ENCODE measurements at places on chromosomes 4 and X.

DNA sequence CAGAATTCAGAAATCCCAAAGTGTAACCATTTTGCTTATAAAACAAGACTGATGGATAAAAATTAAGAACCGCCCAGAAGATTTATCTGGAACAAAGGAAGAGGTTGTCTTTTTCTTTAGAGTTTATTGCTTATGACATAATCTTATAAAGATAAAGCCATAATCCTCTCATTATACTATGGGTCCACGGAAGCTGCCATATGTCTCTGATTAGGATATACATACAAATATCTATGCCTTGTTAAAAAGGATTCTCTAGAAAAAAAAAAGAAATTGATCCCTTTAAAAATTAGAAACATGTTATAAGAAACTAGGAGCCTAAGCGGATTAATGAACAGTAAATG, 70.5 kb downstream of the RELL1 start:
- no peak for DNase-seq

- no peak for DNase-seq
Observed at GRCh38 chr4:85610450-85610849, 135.5 kb downstream of the ARHGAP24 start.

DNA sequence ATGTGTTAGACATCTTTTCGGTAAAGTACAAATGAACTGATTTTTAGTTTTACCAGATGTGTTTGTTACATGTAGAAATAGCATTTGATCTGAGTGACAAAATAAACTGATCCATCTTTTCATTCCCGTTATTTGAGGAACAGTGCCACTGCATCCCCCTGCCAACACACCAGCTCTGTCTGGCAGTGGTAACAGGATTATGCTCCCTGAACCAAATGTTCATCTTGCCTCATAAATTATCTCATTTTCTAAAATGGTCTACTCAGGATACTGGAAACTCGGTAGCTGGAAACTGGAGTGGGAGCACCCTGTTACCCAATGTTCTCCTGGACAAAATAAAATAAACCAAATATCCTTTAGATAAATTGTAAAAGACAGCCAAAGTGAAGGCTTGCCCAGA, 171.6 kb downstream of the FAT4 start:
- no peak for DNase-seq

- DNase-seq: no peak
Observed at GRCh38 chr4:1600811-1601532, 83.1 kb downstream of the FAM53A start.

DNA sequence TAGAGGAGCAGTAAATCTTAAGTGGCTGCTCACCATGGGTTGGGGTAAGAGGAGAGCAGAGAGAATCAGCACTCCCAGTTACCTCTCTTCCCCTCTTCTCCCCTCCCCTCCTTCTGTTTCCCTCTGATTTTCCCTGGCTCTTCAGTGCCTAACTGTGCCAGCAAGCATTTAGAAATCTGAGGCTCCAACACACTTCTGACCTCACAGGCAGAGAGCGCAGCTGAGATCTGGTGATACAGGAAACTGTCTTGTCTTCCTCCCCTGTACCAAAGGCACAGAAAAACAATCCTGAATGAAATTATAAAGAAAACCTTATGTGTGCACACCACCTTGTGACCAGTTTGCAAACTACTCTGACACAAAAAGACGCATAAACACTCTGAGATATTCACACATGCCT, 82.4 kb upstream of the SMIM10 start:
- peak; percentile 70 for DNase-seq

GRCh38 chr4:108172231-108172752, 3.6 kb upstream of the LEF1 start:
- DNase-seq: peak; percentile 66

GRCh38 chrX:136643243-136643642, 4.7 kb upstream of the CD40LG start:
- no peak for DNase-seq

DNA sequence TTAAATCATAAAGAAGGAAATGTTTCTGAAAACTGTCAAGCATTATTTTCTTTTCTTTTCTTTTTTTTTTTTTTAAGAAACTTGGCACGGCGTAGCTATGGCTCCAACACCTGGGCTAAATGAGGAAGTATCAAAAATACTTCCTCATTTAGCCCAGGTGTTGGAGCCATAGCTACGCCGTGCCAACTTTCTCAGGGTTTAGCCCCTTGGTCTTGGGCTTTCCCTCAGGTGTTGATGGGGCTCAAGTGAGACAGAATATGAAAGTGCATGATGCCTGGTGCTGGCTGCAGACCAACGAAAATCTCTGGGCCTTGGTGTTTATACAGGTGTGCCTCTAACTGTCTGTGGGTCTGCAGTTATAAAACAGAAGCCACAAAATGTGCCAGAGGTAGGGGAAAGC, 132.7 kb downstream of the ARHGAP24 start:
- no peak for DNase-seq

- peak; percentile 40 for DNase-seq
Observed at GRCh38 chr4:76197971-76198410, 15.6 kb downstream of the SCARB2 start.

GRCh38 chrX:149938881-149939654, 777 bp upstream of the EOLA2 start:
- DNase-seq: peak; percentile 94
